ENCODE measurements at places on chromosomes 3 and 15. TPM values are rescaled to one million over a fixed set of nuclear protein-coding genes. Genes with fewer than 3 reads are reported as not detected.

CCR1 gene
- not detected for total RNA-seq

- no peak for DNase-seq
Observed at GRCh38 chr3:136069933-136070332, 104.4 kb downstream of the PPP2R3A start.

DNA sequence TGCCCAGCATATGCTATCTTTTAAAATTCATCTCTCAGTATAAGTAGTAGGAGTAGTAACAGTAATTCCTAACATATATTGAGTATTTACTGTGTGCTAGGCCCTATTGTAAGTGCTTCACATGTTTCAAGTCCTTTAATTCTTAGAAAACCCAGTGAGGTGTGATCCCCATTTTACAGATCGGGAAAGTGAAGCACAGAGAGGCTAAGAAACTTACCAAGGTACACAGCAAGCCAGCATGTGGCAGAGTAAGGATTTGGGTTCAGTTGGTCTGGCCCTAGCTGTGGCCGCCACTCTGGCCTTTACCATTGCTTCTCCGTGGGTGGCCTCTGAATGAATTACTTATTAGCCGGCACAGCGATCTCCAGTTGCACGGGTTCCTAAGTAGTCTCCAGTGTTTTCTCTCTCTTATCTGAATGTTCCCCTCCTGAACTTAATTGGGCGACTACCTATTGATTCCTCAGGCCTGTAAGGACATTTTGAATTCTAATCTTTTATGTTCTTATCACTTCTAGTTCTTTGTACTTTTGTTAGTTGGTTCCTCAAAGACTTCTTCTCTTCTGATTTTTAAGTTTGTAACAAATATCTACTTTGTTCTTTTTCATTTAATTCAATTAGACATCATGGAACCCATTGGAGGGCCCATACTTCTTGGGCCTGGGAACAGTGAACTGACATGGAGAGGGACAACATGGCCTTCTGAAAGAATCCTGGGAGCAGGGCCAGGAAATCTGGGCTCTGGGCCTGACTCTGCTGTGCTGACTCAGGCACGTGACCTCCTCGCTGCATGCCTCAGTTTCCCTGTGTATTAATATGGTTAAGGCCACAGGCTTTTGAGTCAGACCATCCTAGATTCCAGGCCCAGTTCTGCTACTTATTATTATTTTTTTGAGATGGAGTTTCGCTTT lies 11.6 kb downstream of the CLCN2 start:
- DNase-seq, result no peak

SLC22A13 gene
- total RNA-seq, result 0.34 TPM

ITIH1 gene
- not detected for total RNA-seq

DNA sequence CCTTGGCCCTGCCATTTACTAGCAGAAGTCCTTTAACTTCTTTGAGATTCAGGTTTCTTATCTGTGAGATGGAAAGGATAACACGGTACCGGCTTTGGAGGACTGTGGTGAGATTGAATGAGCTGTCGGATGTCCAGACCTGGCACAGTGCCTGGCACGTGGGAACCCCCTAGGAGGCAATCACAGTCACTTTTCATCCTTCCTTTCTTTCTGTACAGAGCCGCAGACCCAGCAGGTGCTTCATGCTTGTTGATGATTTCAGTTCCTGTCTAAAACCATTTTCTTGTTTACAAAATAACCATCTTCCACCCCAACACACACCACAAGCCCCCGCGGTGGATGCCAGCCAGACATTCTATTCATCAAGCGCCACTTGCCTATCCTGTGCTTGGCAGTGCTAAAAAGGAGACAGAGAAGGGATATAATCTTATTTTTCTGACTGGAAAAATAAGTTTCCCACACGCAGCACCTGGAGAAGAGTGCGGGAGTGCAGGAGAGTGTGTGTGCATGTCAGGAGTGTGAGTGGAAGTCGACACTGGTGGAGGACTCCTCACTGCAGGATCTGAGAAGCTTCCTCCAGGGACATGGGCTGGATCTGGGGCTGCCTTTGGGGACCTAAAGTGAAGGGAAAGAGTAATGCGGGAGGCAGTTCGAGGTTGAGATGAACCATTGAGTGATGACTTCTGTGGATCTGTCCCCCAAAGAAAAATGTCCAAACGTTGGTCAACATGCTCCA lies 85.7 kb downstream of the ST6GAL1 start:
- no peak for DNase-seq

PTPRG gene
- total RNA-seq, result 25.7 TPM

P2RY1 gene
- 0.41 TPM for total RNA-seq

DNA sequence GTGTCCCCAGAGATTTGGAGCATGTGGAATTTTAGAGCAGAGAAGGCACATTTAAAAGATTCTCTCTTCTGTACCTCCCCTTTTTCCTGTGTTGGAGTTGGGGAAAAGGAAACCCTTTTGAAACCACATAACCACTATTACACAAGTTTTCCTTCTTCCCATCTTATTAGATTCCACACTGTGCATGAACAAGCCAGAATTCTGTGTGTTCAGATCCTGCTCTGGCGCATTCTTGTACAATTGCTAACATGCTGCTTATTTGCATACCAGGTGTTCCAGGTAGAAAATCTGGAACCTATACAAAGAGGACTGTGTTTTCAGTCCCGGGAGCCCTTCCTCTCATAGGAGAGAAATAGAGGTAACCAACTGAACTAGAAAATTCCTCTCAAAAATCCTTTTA lies 2.6 kb upstream of the CIB2 start:
- no peak for DNase-seq

GRCh38 chr3:10085738-10086137 lies 22.3 kb downstream of the FANCD2OS start:
- peak; percentile 4 for DNase-seq

IGDCC3 gene
- total RNA-seq, result 0.27 TPM

DNA sequence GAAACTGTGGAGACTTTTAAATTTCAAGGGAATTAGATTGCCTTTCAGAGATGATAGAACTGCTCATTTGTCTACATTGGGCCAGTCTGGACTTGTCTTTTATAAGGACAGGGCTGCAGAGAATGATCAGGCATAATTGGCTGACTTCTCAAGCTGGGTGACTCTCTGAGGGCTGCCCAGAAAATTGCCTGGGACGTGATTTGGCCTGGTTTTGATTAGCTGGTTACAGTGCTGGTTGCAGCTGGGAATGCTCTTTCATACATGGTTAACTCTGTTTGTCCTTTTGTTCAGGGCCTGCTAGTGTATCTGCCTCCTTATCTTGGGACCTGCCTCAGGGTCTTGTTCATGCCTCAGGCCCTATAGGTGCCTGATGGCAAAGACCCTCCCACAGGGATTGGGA lies 245.6 kb downstream of the CLSTN2 start:
- DNase-seq, result no peak

DNA sequence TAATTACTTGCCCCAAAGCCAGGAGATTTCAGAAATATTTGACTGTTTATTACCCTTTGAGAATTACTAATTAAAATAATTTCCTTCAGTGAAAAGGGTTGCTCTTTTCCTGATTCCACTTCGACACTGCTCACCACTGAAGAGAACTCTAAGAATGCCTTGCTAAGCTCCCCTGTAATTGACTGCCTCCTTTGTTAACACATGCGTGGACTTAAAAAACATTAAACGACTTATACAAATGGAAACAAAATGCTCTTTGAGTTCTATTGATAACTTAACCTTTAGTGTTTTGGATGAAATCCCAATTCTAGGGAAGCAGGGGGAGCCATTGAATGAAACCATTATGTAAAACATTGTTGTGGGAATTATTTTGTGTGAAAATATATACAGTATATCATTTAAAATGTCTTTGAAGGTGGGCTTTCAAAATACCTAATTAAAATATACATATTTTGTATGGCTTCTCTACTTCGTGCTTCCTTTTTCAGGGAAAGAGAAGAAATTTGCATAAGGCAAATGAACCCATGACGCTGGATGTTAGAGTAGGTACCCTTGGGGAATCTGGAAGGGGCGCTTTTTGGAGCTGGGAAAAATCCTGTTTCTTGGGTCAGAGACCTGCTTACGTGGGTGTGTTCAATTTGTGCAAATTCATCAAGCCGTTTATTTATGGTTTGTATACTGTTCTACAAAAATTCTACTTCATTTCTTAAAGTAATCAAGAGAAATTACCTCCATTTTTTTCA lies 64.2 kb downstream of the WWTR1 start:
- no peak for DNase-seq

GRCh38 chr3:188974856-188975599 lies 196.7 kb upstream of the TPRG1 start:
- DNase-seq, result no peak

SLC35A5 gene
- 30.5 TPM for total RNA-seq

DNA sequence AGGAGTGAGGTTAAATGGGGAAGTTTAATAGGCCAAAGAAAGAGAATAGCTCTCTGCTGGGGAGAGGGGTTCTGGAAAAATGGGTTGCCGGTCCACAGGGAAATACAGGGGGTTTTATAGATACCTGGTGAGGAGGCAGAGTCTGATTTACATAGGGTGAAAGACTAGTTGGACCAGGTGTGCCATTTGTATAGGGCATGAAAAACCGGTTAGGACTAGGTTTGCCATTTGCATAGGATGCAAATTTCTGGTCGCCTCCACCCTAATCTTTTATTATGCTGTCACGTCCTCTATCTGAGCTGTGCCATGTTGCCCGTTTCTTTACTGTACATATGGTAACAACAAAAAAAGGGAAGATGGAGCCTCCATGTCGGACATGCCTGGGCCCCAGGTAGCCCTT lies 960.1 kb downstream of the FHIT start:
- no peak for DNase-seq

DNA sequence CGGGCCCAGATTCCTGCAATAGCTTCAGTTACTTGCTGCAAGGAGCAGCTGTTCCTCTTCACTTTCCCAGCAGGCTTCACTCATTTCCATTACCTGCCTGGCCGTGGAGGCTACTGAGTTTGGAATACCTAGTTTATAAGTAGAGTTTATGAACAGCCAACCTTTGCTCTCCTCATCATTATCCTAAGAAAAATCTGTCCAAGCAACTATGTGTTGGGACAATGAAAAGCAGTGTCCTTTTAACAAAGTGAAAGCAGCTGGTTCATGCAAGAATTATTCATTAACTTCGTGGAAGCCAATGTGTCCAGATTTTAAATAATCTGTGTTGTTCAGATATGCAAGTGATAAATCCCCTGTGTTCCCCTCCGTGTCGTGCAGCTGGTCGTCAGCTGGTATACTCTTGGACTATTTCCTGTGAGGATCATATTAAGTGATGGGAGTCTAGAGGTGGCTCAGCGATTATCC lies 39.3 kb upstream of the SSR3 start:
- DNase-seq, result no peak

TUSC7 gene
- not detected for total RNA-seq

- no peak for DNase-seq
Observed at GRCh38 chr15:66580643-66581042, 14.8 kb upstream of the LCTL start.

DNA sequence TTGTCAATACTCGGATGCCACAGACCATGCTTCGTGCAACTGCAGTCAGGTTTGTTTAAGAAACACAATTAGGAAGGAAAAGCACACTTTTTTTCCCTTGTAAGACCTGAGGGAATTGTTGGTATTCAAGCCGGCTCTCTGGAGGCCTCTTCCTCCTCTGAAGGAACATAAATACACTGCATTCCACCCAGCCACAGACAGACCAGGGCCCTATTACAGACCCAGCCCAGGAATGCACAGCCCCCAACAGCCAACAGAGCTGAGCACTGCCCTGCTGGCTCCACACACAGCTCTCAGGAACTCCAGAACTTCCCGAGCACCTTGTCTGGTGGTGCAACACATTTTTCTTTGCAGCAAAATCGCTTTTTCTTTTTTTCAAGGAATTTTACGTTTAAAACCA lies 488.7 kb upstream of the PROK2 start:
- DNase-seq, result peak; percentile 60

TMC3 gene
- total RNA-seq, result not detected

DNA sequence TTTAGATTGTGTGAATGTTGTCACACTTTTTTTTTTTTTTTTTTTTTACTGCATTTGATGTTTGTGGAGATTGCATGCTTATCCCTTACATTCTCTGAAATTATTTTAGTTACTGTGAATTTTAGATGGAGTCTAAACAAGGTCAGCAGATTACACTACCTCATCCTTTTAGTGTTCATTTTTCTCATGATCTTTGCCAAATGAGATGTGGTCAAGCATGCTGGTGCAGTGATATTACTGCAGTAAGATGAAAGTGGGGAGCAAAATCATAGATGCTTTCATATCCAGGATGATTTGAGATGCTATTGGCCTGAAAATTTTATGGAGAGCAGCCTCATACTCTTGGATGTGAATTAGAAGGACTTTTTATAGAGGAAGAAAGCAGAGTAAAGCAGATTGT lies 45.8 kb downstream of the SLC25A26 start:
- no peak for DNase-seq

GOLGA6A gene
- total RNA-seq, result not detected

- no peak for DNase-seq
Observed at GRCh38 chr3:100759950-100760349, 50.7 kb downstream of the TFG start.

FGF12 gene
- total RNA-seq, result 3.2 TPM

DNA sequence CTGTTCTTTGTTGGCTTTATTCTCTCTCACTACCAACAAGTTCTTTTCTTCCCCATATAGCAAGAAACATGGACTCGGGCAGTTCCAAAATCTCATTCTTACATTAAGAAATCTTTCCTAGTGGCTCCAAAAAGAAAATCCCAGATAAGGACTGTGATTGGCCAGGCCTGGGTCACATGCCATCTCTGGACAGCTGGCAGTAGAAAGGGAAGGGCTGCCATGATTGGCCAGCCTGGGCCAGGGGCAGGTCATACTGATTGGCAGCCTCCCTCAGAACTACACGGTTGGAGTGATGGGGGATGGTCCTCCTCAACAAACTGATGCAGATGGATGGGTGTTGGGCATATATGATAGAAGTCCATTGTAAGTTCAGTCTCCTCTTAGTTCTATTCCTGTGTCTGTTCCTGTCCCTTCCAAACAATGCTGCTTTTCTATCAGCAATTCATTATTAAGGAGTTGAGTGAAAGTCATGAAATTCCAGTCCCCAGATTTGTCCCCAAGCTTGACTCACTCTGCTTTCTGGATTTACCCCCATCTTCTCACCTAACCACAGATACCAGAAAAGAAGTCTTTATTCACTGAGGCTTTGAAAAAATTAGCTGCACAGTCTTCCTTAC lies 175.5 kb downstream of the ATG7 start:
- no peak for DNase-seq

GRCh38 chr15:90203922-90204321 lies 2.8 kb downstream of the SEMA4B start:
- DNase-seq, result no peak

DNA sequence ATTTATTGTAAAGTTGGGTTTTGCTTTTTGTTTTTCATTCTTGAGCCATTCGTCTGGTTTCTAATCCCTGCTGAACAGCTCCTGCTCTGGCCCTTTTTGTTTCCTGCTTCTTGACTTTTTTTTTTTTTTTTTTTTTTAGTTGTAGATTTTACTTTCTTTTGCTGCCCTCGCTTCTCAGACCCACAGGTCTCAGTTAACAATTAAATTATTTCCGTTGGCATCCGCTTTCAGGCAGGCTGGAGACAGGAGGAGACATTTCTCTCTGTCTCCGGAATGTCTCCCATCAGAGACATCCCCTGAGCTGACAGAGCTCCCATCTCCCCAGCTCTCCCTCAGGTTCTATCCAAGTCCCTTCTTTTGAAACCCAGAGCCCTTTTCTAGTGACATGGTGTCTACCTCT lies 68.6 kb downstream of the SLC6A6 start:
- no peak for DNase-seq

SMCO1 gene
- total RNA-seq, result not detected

GRCh38 chr3:127546970-127547733 lies 43.4 kb downstream of the TPRA1 start:
- DNase-seq, result no peak

PXYLP1 gene
- 15.8 TPM for total RNA-seq

- DNase-seq, result no peak
Observed at GRCh38 chr3:132593241-132593946, 3.7 kb upstream of the ACKR4 start.

- no peak for DNase-seq
Observed at GRCh38 chr3:161559177-161559998, 62.8 kb downstream of the OTOL1 start.

CCR3 gene
- not detected for total RNA-seq
